ENCODE measurements at places on chromosomes 16 and 17.

- no peak for DNase-seq
Measured at GRCh38 chr16:21685034-21685455, 21.3 kb downstream of the OTOA start.

DNA sequence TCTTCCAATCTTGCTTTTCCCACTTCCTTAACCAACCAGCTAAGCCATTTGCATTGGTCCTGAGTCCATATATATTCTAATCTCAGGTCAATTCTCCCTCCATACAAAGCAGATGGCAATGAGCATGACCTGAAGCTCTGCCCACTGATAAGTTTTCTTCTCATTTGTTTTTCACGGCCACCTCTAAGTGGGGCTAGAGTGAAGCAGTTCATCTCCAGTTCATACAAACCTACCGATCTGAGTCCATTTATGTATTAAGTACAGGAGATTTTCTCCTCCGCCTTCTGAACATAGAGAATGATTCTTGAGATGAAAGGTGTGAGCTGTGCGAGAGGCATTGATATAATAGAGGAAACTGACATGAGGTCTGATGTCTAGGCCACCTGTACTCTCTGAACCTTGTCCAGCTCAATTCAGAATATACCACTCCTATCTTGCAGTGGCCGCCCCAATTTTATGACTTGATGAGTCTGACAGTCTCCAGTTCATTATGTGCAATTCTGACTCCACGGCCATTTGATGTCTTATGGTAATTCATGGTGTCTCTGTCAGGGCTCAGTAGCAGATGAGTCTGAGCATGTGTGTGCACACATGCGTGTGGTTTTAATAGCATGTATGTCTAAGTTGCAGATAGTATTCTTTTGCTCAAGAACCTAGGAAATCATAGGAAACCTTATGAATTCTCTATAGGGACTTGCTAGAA is 329.8 kb downstream of the PMP22 start:
- DNase-seq: no peak

- no peak for DNase-seq
Measured at GRCh38 chr17:61758430-61758829, 104.9 kb downstream of the BRIP1 start.

- no peak for DNase-seq
Measured at GRCh38 chr16:46900455-46901235, 16.5 kb downstream of the GPT2 start.

DNA sequence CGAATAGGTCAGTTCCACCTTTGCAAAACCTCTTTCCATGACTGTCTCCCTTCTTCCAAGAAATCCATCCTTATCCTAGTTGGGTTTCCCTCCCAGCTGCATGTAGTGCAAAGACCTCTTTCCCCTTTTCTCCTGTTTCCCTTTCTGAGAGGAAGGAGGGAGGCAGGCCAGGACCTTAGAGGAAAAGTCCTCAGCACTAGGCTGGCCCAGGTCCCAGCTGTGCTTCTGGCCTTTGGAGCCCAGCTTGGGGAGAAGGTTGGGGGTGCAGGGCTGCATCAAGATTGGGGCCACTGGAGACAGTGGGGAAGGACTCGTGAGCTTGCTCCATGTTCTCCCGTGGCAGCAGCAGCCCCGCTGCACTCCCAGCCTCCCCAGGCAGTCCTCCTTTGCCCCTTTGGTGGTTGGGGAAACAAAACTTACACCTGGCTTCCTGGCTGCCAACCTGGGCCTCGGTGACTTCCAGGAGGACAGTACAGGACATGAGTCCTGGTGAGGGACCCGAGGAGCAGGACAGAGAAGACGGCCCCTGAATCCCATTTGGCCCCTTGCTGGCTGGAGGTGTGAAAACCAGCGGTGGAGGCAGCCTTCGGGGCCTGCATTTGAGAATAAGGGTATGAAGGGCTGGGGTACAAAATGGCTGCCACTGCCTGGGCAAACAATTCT is 481 bp downstream of the HEXIM2 start:
- DNase-seq: no peak

- peak; percentile 26 for DNase-seq
Measured at GRCh38 chr17:39667945-39668924, at the start of gene PNMT. Gene PNMT (plus strand): TSS chr17:39668453. CDS start chr17:39668476, 23 bp downstream.

GRCh38 chr16:48158296-48158695 is 2.5 kb upstream of the ABCC12 start:
- no peak for DNase-seq

GRCh38 chr17:49333804-49334203 is 28.2 kb downstream of the ZNF652 start:
- no peak for DNase-seq

DNA sequence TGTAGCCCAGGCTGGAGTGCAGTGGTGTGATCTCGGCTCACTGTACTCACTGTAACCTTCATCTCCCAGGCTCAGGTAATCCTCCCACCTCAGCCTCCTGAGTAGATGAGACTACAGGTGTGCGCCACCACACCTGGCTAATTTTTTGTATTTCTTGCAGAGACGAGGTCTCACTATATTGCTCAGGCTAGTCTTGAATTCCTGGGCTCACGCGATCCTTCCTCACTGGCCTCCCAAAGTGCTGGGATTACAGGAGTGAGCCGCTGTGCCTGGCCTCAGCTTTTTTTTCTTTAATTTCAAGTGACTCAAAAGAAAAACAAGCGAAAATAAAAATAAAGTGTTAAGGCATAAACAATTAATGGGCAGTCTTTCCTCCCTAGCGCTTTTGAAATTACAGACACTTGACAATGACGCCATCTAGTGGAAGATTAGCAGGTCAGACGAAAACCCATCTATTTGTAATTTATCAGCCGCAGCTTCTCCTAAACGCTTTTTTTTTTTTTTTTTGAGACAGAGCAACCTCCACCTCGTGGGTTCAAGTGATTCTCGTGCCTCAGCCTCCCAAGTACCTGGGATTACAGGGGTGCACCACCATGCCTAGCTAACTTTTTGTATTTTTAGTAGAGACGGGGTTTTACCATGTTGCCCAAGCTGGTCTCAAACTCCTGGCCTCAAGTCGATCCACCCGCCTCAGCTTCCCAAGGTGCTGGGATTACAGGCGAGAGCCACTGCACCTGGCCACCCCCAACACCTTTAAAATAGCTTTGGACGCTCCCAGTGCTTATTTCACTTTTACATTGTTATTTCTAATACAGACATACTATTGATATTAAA is 28.1 kb upstream of the PECAM1 start:
- peak; percentile 53 for DNase-seq

DNA sequence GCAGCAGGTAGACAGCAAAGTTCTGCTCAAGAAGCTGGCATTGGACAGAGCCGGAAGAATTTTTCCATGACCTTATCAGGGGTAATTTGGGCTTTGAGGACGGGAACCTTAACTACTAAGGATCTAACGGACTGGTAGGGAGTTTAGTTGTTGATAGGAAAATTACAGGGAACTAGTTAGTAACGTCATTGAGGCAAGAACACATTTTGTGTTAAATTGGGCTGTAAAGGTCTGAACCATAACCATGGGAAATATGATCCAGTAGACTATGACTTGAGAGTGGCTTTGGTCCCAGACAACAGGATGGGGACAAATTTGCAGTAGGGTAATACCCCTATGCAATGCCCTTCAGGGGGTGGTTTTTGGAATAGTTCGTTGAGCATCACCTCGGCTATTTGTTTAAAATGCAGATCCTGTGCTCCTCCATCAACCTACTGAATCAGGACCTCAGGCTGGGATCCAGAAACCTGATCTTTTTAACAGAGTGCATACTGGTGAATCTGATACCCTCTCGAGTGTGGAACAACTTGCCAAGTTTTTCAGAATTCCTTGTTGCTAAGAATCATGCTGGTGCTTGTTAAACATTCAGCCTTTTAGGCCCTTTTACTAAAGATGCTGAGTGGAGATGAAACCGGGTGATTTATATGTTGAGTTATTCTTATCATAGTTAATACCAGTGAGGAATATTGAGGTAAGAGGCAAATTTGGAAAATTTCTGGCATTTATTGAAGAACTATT is 255.1 kb downstream of the MAP2K6 start:
- DNase-seq: no peak

DNA sequence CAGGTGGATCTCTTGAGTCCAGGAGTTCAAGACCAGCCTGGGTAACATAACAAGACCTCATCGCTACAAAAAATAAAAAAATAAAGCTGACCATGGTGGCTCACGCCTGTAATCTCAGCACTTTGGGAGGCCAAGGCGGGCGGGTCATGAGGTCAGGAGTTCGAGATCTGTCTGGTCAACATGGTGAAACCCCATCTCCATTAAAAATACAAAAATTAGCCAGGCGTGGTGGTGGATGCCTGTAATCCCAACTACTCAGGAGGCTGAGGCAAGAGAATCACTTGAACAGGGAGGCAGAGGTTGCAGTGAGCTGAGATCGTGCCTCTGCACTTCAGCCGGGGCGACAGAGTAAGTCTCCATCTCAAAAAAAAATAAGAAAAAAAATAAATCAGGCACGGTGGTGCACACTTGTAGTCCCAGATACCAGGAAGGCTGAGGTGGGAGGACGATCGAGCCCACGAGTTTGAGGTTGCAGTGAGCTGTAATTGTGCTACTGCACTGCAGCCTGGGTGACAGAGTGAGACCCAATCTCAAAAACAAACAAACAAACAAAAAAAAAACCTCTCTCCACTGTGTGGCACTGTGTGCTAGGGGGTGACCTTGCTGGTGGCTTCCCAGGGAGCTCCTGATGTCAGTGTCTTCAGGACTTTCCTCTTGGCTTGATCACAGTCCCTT is 19.8 kb upstream of the MAPK3 start:
- no peak for DNase-seq

DNA sequence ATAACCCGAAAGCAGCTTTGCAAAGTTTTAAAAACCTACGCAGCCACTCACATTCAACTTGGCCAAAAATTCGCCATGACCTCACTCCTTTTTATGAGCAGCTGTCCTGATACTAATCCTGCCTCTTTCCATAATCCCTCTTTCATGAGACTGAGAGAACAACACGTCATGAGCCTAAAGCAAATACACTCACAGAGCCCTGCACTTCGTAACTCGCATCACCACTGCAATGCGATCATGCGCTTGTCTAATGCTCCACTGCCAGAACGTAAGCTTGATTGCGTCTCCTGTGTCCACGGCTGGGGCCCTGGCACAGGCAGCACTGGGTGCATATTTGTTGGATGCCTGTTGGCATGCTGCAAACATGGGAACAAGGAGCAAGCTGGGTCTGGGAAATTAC is 36.2 kb downstream of the CDRT4 start:
- no peak for DNase-seq

- DNase-seq: no peak
Measured at GRCh38 chr16:22356930-22357634, 17.3 kb downstream of the CDR2 start.

- DNase-seq: no peak
Measured at GRCh38 chr16:83409347-83409746, 398.4 kb upstream of the HSBP1 start.

- DNase-seq: no peak
Measured at GRCh38 chr17:36610474-36610873, 9.1 kb downstream of the MRM1 start.

DNA sequence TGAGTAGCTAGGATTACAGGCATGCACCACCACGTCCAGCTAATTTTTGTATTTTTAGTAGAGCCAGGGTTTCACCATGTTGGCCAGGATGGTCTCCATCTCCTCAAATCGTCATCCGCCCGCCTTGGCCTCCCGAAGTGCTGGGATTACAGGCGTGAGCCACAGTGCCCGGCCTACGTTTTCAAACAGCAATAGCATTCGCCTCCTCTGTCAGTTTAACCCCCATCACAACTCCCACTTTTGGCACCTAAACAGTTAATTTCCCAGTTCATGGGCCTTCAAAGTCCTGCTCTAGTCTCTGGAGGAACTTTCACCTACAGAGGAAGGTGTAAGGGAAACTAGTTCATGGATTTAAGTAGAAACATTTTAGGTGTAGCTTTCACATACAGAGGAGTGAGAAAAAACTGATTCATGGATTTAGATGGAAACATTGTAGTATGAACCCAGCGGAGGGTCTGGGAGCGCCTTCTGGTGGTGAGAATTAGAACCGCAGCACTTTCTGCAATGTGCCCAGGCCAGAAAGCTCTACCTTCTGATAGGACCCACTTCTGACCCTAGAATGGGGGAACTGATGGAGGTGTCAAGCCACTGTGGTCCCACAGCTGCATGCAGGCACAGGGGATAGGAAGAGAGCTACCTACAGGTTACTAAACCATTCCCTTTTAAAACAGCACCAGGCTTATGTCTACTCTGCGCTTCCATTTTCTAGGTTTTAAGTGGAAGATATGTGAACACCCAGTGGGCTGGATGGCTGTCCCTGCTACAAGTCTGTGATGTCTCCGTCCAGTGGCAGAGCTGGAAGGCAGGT is 12.0 kb upstream of the MEOX1 start:
- DNase-seq: peak; percentile 51

DNA sequence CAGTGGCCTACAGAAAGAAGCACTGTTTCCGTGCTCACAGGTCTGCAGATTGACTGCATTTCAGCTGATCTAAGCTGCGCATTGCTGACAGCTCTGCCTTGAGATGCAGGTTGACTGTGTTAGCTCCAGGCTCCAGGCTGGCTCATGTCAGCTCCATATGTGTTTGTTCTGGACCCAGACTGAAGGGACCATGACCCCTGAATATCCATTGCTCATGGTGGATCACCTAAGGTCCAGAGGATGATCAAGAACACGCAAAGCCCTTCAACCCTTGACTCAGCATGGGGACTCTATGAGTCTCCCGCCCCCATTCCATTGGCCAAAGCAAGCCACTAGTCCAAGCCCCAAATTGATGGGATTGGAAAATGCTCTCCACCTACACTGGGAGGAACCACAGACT is 239.3 kb upstream of the C16orf82 start:
- DNase-seq: no peak

GRCh38 chr17:45441526-45442310 is 9.0 kb upstream of the ARHGAP27 start:
- DNase-seq: no peak

GRCh38 chr17:1566505-1567199 is 4.1 kb upstream of the PITPNA start:
- DNase-seq: no peak

- no peak for DNase-seq
Measured at GRCh38 chr17:15918261-15918660, 26.7 kb upstream of the ADORA2B start.

- no peak for DNase-seq
Measured at GRCh38 chr17:9217151-9218056, 196.1 kb downstream of the NTN1 start.

- DNase-seq: no peak
Measured at GRCh38 chr17:64596988-64597387, 65.1 kb downstream of the SMURF2 start.

- DNase-seq: no peak
Measured at GRCh38 chr16:12837291-12837690, 33.6 kb upstream of the CPPED1 start.

DNA sequence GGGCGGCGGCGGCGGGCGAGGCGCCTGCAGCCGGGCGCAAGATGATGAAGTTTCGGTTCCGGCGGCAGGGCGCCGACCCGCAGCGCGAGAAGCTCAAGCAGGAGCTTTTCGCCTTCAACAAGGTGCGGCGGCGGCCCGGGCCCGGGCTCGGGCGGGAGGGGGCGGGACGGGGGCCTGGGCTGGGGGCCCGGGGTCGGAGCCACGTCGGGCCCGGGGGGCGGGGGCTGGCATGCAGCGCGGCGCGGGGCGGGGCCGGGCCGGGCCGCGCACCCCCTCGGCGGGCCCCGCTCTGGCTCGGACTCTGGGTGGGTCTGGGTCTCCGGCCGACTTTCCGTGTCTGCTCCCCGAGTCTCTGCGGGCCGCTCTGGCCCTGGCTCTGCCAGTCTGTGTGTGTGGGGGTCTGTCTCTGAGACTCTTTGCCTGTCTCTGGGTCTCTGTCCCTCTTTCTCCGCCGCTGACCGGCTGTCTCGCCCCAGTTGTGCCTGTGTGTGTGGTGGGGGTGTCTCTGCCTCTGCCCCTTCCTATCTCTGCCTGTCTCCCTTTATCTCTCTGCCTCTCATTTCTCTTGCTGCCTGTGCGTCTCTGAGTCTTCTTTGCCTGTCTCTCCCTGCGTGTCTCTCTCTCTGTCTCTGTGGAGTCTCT is 328 bp downstream of the LLGL1 start:
- DNase-seq: no peak

All from NCI-H526 treated with DMSO at 0.1 percent for 48 hours (cell line).